Heart left ventricle (tissue), 16 donors: ENCODE measurements at places on chromosomes 3 and 15.

GRCh38 chr3:23701716-23702597 is 103.8 kb upstream of the UBE2E1 start:
- DNase-seq, result no peak

DNA sequence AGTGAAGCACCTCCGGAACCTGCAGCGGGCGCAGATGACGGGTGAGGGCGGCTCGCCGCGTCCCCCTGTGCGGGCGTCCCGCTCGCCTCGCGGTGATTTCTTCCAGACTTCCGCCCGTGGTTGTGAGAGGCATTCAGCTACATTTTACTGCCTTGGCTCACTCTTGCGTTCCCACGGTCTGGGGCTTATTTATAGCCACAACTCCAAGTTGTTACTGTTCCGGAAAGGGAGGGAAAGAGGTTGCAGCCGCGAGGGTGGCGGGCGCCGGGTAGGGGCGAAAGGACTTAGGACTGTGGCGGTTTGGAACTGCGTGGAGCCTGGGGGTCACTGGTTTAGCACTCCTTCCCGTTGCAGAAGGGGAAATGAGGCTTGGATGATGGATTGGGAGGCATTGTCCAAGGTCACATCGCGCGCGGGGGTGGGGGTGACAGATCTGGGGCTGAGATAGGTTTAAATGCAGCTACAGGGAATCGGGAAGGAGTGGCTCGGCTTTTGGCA is 1.1 kb downstream of the HES1 start:
- peak; percentile 83 for DNase-seq

- no peak for DNase-seq
Observed at GRCh38 chr3:176958560-176958959, 238.7 kb downstream of the TBL1XR1 start.

DNA sequence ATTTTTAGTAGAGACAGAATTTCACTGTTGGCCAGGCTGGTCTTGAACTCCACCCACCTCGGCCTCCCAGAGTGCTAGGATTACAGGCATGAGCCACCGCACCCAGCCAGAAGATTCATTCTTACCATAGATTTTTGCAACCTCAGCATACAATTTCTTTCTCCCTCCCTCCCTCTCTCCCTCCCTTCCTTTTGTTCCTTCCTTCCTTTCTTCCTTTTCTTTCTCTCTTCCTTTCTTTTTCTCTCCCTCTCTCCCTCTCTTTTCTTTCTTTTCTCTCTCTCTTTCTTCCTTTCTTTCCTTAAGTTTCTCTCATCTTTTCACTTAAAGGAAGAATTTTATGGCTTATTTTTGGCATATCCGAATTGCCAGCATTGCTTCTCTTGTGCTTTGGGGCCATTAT is 58.0 kb downstream of the PRKAR2A start:
- DNase-seq, result no peak

GRCh38 chr3:97360804-97361203 is 403.8 kb upstream of the ARL6 start:
- DNase-seq, result no peak

DNA sequence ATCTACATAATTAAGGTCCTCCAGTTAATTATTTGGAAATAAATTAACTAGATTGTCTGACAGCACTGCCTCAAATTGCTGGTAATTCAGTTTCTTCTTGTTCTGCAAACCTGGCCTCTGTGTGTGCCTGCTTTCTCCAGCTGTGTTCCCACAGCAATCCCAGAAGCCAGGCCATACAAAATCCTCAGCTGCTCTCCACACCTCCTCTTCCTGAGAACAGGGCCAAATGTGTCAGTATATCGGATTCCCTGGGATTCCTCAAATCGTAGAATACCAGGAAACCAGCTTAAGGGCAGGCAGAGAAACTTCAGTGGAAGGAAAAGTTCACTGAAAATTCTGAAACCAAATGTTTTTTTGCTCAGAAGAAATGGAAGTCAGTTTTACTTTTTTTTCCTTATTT is 261.4 kb downstream of the ZMAT3 start:
- no peak for DNase-seq
